ENCODE measurements at places on chromosomes 12 and 14.

- DNase-seq = no peak
Observed at GRCh38 chr12:98354520-98355035, 160.8 kb upstream of the TMPO start.

DNA sequence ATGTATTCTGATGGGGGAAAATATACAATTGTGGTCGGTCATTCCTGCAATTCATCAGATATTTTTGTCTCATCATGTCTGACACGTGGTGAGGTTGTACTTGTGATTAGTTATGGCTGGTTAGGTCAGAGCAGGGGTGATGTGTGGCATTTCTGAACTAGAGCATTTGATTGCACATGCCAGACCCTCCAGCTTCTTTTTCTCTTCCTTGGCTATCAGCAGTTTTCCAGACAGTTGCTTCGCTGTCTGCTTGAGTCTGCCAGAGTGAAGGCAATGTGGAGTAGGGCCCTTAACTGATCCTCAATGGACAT, 25.9 kb downstream of the TMEM117 start:
- no peak for DNase-seq

GRCh38 chr12:43883748-43884147, 47.9 kb downstream of the TMEM117 start:
- DNase-seq = no peak

DNA sequence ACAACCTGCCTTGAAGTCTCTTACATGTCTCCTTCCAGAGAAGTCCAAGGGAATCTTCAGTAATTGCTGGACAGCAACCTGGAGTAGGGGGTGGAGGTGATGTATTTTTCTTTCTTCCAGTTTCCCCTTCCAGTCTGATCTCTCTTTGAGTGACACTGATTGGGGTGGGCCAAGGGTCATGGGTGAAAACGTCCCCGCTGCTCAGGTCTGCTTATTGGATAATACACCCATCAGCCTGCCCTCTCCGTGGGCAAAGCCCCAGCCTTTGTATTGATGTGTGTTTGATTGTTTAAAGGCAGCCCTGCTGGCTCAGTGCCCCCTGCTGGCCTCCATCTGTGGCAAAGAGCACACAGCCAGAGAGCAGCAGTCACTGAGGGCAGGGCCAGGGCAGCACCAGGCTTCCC, 35.7 kb upstream of the ATP2A2 start:
- DNase-seq = peak; percentile 5

- no peak for DNase-seq
Observed at GRCh38 chr12:2098852-2099251, 46.1 kb downstream of the CACNA1C start.

DNA sequence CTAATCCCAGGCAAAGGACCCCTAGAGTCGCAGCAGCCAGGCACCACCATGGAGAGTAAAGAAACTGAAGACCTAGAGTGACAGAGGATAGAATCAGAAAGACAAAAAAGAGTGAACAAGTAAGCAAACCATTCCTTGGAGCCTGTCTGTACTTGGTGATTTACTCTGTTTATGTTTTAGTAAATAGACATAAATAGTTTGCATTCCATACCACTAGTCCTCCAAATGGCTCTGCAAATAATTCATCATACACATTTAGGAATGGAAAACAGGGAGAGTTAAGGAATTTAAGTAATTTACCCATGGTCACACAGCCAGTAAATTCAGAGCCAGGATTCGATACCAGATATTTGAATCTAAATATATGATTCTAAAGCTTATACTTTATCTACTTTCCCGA, 2.8 kb downstream of the OLR1 start:
- DNase-seq = no peak

GRCh38 chr12:12405882-12406281, 49.0 kb downstream of the BORCS5 start:
- DNase-seq = no peak

GRCh38 chr14:95516554-95517181, at the start of gene SYNE3:
SYNE3 (minus strand) TSS chr14:95516650; CDS start chr14:95475821, 40,829 bp downstream.
- DNase-seq = peak; percentile 21

DNA sequence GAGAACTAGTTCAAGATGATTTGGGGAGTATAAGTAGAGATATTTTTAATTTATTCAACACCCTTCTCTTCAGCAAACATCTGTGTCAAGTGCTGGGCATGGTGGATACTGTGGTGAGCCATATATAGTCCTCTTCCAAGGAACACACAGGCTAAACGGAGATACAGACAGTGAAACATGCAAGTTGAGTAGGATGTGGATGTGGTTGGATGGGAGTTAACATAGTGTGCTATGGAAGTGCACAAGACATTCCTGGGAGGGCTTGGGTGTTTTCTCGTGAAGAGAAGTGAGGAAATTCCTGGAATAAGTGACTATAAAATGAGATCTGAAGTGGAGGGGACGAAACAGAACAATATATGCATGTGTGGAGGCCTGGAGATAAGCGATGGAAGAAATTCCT, 181.1 kb upstream of the NPAS3 start:
- no peak for DNase-seq

- no peak for DNase-seq
Observed at GRCh38 chr12:49622501-49623141, 740 bp upstream of the PRPF40B start.

DNA sequence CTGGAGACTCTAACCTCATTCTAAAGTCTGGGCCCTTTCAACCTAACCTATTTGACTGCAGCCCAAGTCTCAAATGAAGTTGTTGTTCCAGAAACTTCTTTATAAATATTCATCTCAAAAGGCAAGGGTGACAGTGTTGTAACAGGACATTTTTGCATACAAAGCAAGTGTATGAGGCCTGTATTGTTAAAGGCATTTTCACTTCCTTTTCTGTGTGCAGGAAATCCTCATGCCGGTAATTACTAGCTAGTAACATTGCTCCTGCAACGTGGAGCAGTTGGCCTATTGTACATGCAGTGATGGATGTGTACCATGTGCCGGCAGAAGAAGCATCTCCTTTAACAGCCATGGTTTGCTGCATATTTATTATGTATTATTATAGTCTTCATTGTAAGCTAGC, 156.5 kb upstream of the RMST start:
- DNase-seq = no peak

GRCh38 chr12:75944097-75944904, 87.3 kb downstream of the PHLDA1 start:
- no peak for DNase-seq

GRCh38 chr12:28065374-28065773, 92.8 kb upstream of the PTHLH start:
- DNase-seq = no peak

DNA sequence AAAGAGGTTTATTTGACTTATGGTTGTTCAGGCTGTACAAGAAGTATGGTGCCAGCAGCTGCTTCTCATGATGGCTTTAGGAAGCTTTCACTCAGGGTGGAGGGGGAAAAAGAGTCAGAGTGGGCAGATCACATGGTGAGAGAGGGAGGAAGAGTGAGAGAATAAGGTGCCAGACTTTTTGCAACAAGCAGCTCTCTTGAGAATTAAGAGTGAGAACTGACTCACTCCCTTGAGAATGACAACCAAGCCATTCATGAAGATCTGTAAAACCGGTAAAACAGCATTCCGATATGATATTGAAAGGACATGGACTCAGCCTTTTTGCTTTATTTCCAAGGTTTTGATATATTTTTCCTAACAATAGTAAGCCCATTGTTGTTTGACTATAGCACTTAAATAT, 501.2 kb downstream of the GALC start:
- DNase-seq = no peak

- no peak for DNase-seq
Observed at GRCh38 chr12:108732489-108733229, 1.3 kb upstream of the CORO1C start.

DNA sequence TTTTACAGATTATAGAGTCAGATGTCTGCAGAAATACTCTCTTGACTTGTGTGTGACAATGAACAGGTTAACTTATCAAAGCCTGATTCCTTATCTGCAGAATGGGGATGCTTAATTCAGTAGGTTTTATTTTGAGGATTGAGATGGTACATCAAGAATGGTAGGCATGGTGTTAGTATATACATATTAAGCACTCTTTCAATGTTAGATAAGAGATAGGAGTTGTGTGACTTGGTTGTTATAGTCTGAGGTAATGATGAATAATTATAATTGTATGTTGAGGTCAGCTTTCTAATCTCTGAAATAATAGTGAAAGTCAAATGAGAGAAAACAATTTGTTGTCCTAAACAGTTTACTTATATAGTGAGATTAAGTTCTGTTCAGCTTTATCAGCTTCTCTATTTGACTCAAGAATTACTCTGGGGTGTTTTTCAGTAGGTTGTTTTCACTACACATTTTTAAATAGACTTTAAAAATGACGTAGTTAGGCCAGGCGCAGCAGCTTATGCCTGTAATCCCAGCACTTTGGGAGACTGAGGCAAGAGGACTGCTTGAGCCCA, 11.9 kb downstream of the PALS1 start:
- DNase-seq = no peak

GRCh38 chr14:89167705-89168104, 249.3 kb downstream of the FOXN3 start:
- no peak for DNase-seq

GRCh38 chr14:53670701-53671100, 285.9 kb downstream of the BMP4 start:
- no peak for DNase-seq

GRCh38 chr14:75294649-75295033, 16.0 kb downstream of the FOS start:
- no peak for DNase-seq

GRCh38 chr12:102067574-102068258, 5.9 kb upstream of the WASHC3 start:
- no peak for DNase-seq

DNA sequence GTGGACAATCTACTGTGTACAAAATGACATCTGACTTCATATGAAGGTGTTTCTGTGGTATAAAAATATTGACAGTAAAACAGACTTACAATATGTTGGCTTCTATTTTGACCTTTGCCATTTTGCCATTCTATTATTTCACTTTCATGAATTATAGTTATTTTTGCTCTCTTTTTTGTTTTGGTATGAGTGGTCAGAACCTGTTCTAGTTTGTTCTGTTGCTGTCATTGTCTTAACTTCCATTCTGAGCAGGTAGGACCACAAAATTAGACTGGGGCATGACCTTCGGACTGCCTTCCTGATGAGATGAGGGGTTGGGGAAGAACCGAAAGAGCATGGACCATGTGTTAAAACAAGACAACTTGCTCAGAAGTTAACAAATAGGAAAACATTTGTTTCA, 36.5 kb upstream of the IFNG-AS1 start:
- no peak for DNase-seq

GRCh38 chr14:103624860-103625259, 4.2 kb upstream of the KLC1 start:
- DNase-seq = no peak

DNA sequence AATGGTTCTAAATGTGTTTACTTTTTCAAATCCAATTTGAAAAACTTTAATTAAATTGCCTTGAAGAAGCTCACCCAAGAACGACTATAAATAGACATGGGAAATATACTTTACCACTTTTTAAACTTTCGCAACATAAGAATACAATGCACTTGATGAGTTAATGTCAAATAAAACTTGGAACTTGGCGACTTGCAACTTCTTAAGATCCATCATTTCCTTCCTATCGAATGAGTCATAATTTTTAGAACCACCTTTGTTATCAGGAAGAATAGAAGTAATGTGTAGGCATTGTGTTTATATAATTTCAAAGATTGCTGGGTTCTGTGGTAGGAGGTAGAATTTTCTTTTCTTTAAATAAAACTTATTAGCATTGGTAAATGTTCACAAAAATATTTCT, 1417.4 kb upstream of the FLRT2 start:
- DNase-seq = no peak

DNA sequence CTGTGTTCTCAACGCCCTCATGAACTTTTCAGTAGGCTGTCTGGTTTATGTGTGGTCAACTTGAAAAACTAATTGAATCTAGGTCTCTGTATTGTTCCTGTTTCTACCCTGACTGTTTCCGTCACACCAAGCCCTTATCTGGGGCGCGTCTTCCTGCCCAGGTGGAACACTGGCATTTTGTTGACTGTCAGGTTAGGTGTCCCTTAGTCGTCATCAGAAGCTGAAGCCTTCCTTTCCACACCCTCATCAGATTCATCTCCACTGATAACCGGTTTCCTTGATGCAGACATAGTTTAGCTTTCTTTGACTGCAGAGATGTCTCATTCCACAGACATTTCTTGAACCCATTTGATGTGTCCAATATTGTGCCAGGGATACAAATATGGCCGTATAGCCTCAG, 96.5 kb downstream of the DUSP16 start:
- DNase-seq = no peak

DNA sequence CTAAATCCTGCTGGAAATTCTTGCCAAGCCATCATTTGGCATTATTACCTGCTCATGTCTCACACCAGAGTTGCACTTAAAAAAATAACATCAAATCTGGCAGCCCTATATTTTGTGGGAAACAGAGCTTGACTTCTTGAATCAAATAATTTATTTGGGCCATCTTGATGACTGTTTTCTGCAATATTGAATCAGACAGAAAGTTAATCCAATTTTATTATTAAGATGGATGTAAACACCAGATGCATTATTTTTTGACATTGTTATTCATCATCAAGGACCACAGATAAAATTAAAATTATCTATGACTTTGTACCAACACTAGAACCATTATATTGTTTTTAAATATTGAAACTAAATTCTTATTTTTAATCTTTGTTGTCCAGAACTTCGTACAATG, 132.9 kb downstream of the PTPRR start:
- no peak for DNase-seq

- DNase-seq = no peak
Observed at GRCh38 chr12:6328945-6329702, 12.8 kb downstream of the TNFRSF1A start.

- no peak for DNase-seq
Observed at GRCh38 chr14:37497422-37497821, 97.6 kb downstream of the FOXA1 start.

- no peak for DNase-seq
Observed at GRCh38 chr14:45426685-45427282, 173.8 kb upstream of the MIS18BP1 start.

DNA sequence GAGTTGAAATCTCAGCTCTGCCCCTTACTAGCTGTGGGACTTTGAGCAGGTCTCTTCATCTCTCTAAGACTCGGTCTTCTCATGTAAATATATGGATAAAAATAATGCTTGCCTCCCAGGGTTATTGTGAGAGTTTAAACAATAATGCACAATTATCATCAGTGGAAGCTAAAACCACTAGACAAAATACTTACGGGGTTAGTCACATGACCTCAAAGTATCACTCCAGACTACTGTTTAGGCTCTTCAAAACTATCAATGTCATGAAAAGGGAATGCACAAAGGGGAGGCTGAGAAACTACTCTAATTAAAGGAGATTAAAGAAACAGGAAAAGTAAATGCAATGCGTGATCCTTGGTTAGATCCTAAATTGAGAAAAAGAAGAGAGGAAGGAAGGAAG, 24.5 kb upstream of the TSPAN11 start:
- no peak for DNase-seq

DNA sequence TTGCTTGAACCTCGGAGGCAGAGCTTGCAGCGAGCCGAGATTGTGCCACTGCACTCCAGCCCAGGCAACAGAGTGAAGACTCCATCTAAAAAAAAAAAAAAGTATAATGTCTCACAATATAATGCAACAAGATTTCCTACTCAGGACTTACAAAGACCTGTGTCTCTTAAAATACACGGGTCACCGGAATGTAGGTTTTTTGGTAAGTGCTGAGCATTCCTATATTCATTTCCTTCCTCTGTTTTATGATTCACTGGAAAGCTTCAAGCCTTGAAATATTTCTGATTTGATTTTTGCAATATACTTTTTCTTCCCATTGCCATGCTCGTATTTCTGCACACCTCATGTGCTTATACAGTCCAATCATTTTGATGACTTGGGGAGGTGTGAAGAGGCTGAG, 245.8 kb downstream of the FBXL14 start:
- no peak for DNase-seq

- no peak for DNase-seq
Observed at GRCh38 chr12:55495490-55495889, 3.3 kb downstream of the OR6C68 start.

Data from activated CD4-positive, CD25-positive, alpha-beta regulatory T cell (primary cell).